Activated CD4-positive, CD25-positive, alpha-beta regulatory T cell treated with anti-CD3 and anti-CD28 coated beads, Interleukin-2, amount 50 U/mL, for 72 hours (primary cell): ENCODE measurements at places on chromosomes 7 and 10.

DNA sequence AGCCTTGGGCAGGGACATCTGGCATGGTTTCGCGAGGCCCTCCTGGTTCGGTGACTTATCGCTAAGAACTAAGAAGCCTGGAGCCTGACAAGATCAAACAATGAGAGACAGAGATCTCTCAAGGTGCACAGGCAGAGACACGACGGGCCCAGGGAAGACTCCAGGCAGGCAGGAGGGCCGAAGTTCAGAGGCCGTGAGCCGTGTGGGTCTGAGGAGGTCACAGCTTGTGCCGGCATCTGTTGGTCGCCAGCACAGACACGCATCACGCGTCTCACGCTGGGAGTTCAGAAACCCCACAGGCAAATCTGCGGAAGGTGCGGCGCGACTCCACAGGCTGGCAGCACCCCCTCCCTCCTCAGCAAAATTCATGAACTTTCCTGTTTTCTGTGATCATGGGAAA lies 314.0 kb downstream of the DNAJB6 start:
- DNase-seq, result no peak

DNA sequence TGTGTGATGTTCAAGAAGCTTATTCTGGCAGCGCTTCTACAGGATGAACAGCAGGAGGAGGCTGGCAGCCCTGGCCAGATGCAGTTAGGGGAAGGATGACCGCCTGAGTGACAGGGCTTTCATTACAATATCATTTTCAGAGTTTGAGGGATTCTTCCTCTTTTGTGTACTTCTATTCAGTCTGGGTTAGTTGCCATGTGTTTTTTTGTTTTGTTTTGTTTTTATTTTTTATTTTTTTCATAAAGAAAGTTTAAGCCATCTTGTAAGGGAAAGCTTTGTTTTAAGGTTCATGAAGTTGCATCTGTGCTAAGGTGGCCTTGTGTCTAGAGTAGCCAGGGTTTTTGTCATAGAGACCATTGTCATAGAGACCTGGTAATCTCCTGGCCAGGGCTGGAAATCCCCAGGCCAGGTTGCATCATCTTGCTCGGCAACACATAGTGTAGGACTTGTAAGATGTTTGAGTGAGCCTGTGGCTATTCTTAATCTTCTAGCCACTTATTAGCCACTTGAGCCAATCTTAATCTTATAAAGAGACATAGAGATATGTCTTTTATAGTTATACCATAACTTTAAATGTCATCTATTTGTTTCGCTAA lies 230.5 kb upstream of the TMEM229A start:
- no peak for DNase-seq

- DNase-seq, result peak; percentile 22
Observed at GRCh38 chr10:79385392-79385795, 38.1 kb downstream of the PPIF start.

GRCh38 chr7:123945938-123946337 lies 20.9 kb downstream of the SPAM1 start:
- no peak for DNase-seq

- no peak for DNase-seq
Observed at GRCh38 chr10:31018962-31019361, 12.7 kb downstream of the ZNF438 start.

GRCh38 chr10:64097391-64098122 lies 576.4 kb downstream of the REEP3 start:
- DNase-seq, result no peak

GRCh38 chr10:14953424-14954000 lies 384 bp downstream of the DCLRE1C start:
- DNase-seq, result no peak

GRCh38 chr7:16923019-16923418 lies 41.2 kb upstream of the AGR3 start:
- DNase-seq, result no peak

- DNase-seq, result no peak
Observed at GRCh38 chr7:147432079-147432478, 1158.5 kb upstream of the C7orf33 start.

- no peak for DNase-seq
Observed at GRCh38 chr7:42359946-42360345, 122.9 kb upstream of the GLI3 start.

DNA sequence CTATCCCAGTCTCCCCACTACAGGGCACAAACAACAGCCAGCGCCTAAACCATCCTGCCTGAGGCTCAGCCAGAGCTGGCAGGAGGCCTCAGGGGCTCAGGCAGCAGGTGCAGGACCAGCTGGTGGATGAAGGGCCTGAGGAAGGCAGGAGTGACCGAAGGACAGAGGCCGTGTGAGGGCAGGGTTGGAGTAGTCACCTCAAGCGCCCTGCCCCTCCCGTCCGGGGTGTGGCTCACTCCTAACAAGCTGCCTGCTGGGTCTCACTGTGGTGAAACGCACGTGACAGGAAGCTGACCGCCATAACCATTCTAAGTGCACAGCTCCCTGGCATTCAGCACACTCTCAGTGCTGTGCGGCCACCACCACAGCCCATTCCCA lies 281.1 kb downstream of the ELFN1 start:
- DNase-seq, result no peak

DNA sequence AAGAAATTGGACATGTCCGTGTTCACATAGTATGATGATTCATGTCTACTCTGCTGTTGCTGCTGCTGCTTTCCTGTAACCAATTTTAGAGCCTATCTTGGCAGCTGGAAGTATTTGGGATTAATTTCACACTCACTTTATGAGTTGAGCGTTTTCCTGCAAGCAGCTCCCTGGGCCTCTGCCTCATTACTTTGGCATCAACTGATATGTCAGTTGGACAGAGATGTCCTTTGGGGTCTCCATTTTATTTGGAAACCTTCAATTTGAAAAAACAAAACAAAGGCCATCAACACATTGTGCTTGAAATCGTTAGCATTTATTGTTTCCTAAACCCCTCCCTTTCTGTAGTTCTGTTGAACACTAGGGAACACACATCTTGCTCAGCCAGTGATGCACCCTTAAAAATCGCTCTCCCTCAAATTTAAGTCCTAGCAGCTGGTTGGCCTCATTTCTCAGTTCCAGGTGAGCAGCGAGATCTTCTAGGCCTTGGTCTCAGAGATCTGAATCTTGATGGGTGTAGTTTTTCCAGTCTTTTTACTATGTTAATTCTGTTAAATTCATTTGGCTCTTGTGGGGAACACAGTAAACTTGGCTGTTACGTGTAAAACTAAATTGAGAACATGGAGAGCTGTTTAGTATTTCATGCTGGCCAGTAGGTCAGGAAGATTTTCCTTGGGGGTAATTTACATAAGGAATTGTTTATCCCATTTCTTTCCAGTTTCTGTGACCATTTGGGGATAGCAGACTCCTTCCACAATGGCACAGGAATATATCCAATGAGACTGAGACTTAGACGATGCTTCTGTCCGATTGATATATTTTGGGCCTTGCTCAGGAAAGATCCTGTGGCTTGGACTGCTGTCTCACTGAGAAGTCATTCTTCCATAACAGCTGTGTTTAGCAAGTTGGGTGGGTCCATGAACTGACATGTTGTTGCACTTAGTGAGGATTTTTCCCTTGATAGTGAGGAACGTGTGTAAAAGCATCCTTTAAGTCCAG lies 371.6 kb downstream of the BBS9 start:
- DNase-seq, result no peak

DNA sequence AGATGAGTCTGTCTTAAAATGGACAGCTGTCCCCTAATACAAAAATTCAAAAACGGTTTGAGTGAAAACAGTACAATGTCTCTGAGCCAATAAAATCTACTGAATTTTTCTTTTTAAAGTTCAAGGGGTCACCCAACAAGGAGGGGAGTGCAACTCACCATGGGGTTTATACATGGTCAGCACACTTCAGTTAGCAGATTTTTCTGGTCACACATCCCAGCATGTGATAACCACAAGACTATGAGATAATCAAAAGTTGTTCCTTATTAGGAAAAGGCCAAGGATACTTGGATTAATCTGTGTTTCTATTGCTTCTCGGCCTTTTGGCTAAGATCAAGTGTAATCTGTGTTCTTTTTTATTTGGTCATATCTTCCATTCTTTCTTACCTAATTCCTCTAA lies 31.6 kb downstream of the ABCB5 start:
- no peak for DNase-seq

DNA sequence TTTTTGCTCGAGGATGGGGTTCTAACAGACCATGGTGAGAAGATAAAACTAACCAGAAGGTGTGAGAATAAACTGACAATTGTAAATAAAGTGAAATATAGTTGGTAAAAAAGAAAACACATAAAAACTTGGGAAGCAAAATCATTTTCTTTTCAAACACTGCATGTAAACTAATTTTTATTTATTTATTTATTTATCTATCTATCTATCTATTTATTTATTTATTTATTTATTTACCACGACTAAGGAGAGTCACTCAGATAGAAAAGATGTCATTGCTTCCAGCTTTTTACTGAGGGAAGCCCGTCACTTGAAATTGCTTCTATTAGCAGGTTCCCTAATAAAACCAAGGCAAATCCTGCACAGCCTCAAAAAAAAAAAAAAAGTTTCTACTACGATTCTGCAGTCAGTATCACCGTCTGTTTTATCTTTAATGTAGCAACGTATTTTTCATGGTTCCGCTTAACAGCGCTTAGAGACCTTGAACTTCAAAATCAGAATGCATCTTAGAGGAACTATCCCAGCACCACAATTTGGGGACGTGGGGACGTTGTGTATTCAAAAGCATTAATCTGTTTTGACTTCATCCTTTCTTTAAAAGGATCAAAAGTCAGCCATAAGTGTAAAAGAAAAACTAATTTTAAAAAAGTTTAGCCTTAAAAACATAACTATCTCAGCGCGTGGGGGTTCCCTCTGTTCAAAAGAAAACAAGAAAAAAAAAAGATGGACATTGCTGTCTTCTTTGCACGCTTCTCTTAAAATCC lies 33.3 kb upstream of the EBLN1 start:
- no peak for DNase-seq

- no peak for DNase-seq
Observed at GRCh38 chr10:13809427-13809826, 222.7 kb downstream of the PRPF18 start.

GRCh38 chr7:107816011-107816566 lies 13.1 kb upstream of the SLC26A3 start:
- no peak for DNase-seq

GRCh38 chr7:108132551-108133265 lies 2.5 kb upstream of the LAMB4 start:
- no peak for DNase-seq

GRCh38 chr7:80435521-80435920 lies 76.3 kb downstream of the GNAT3 start:
- no peak for DNase-seq

GRCh38 chr10:31584876-31585275 lies 265.9 kb downstream of the ZEB1 start:
- DNase-seq, result no peak

- no peak for DNase-seq
Observed at GRCh38 chr10:16509996-16510395, 11.7 kb downstream of the C1QL3 start.
